ENCODE measurements at places on chromosomes 2 and 18. TPM values are rescaled to one million over a fixed set of nuclear protein-coding genes. Genes with fewer than 3 reads are reported as not detected.
A peak's percentile ranks its signal among the peaks of the same experiment; 100 is the strongest.

- no peak for DNase-seq
Measured at GRCh38 chr2:33130054-33130447, 183.3 kb downstream of the LTBP1 start.

DNA sequence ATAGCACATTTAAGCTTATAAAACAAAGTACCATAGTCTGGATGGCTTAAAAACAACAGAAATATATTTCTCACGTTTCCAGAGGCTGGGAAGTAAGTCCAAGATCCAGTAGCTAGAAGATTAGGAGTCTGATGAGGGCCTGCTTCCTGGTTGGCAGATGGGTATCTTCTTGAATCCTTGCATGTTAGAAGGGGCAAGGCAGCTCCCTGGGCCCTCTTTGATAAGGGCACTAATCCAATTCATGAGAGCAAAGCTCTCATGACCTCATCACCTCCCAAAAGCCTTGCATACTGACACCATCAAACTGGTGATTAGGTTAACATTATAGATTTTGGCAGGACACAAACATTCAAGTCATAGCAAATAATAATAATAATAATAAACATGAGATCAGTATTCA is 146.4 kb downstream of the CCDC102B start:
- no peak for DNase-seq

GRCh38 chr2:28366496-28367282 is 26.0 kb upstream of the FOSL2 start:
- DNase-seq = no peak

GRCh38 chr18:39454866-39455265 is 1889.3 kb upstream of the CELF4 start:
- no peak for DNase-seq

PDCL3 gene
- 34.9 TPM for polyA plus RNA-seq

GRCh38 chr18:3747176-3747973 is 297.4 kb downstream of the TGIF1 start:
- DNase-seq = no peak

DNA sequence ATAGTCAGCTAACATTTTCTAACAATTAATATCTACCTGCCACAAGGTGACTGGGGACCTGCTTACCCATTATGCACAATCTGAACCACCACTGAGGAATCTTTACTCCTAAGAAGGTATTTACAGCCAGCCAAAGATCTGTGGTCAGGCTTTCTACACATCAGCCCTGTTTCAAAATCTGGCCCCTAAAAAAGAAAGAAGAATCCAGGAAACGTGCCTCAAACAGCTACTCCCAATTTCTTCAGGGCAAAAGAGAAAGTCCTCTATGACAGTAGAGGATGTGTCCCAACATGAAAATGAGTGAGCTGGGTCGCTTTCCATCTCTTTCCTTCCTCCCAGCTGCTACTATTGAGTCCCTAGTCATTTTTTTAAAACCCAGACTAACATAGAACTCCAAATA is 79.5 kb downstream of the EPB41L3 start:
- no peak for DNase-seq

- no peak for DNase-seq
Measured at GRCh38 chr2:149885946-149886345, 298.4 kb upstream of the MMADHC start.

DNA sequence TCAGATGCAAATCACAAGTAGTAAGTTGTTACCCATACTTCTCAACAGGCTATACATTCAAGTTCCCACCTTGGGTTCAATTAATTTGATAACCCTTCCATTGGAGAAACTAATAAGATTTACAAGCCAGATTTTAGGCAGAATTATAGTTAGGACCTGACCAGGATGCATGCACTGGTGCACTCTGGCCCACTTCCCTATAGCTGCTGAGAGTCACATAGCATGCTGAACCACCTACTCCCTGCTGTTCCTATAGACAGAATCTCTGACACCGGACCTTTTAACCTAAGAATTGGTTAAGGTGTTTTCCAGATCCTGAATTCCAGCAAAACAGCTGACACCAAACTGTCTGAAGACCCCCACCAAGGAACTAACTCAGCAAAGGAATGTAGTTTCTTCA is 26.2 kb downstream of the FAM210A start:
- no peak for DNase-seq

ARHGAP15 gene
- polyA plus RNA-seq = 3.0 TPM

DNA sequence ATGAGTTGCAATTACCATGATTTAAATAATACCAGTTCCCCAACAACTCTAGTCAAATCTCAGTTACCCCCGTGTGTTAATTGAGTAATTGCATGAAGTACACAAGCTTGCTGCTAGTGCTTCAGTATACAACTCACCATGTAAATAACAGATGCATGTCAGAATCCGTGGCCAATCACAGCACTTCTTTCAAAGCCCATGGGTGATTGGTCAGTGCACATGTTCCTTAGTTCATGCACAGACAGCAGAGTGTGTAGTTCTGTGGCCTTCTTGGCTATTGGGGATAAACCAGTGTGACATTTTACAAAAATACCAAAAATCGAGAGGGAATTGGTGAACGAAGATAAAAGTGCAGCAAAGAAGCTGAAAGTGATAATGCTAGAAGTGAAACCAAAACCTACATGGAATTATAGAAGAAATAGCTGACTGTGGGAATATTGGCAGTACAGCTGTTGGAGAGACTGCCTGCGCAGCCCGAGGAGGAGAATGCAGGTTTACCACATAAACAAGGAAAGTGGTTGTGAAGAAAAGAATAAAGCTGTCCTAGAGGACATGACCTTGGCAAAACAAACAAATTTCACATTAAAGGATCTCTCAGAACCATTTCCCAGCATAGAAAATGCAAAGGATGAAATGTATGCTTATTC is 59.4 kb downstream of the NEDD4L start:
- no peak for DNase-seq

GRCh38 chr2:67777010-67777409 is 285.8 kb downstream of the C1D start:
- DNase-seq = no peak

SLC30A3 gene
- 6.0 TPM for polyA plus RNA-seq

PIEZO2 gene
- polyA plus RNA-seq = 13.6 TPM

ZNF892 gene
- 6.6 TPM for polyA plus RNA-seq

GRCh38 chr18:8359076-8359475 is 250.2 kb upstream of the RAB12 start:
- DNase-seq = no peak

GRCh38 chr2:217795706-217796465 is 206.9 kb downstream of the TNS1 start:
- DNase-seq = no peak

GRCh38 chr2:146890491-146890890 is 954.3 kb upstream of the ACVR2A start:
- DNase-seq = no peak

DNA sequence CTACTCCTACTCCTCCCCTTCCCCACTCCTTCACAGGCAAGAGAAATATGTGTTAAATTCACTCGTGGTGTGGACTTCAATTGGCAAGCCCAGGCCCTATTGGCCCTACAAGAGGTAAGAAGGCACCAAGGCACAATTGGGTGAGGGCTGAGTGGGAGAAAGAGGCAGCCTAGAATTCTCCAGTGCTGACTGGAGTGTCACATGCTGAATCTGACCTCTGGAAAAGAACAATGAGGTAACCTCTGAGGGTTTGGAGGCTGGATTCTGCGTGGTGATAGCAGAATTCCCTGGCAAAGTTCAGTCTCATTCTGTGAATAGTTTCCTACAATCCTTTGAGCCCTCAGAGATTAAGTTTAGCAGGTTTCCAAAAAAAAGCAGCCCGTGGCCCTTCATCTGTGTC is 6.9 kb downstream of the CENPA start:
- no peak for DNase-seq

GREB1 gene
- polyA plus RNA-seq = 12.2 TPM

DNA sequence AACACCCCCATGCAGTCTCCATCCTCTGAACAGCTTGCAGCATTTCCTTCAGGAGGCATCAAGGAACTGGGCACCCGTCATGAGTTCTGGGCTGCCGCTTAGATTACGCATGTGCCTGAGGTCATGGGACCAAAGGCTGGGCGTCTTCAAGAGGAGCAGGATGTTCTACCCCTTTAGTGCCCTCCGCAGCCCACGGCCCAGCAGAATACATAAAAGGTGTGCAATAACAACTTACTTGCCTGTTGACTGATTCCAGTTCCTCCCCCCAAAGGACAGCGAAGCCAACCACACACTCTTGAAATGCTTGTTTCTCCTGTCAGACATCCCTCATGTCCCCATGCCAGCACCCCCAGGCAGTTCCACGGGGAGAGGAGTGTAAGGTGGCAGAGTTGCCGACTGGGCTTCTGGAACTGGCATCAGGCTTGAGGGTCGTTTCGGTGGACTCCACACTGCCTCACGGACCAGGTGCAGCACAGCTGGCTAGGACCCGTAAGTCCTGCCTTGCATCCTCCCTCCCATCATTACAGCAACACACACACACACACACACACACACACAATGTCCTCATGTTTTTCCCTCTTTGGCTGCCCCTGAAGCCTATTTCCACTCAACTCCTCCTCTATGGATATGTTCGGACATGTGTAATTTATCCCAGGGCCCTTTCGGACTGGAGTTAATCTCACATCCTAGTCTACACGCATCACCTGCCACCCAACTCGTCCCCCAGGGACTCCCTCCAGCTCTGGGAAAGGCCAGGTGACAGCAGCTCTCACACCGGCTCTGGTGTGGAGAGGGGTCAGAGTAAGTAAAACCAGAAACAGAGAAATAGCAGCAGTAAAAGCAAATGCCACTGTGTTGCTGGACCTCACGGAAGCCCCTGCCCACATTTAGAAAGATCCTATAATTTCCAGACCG is 200.7 kb downstream of the BCL11A start:
- no peak for DNase-seq

DNA sequence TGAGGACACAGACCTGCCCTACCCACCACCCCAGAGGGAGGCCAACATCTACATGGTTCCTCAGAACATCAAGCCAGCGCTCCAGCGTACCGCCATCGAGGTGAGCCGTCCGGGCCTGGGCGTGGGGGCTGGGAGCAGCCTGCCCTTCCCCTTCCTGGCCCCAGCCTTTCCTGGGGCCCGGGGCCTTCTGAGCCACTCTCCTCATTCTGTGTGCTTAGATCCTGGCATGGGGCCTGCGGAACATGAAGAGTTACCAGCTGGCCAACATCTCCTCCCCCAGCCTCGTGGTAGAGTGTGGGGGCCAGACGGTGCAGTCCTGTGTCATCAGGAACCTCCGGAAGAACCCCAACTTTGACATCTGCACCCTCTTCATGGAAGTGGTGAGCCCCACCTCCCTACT is 157.9 kb downstream of the DYSF start:
- DNase-seq = no peak

- DNase-seq = no peak
Measured at GRCh38 chr2:107430006-107430405, 396.7 kb upstream of the RGPD4 start.

GRCh38 chr18:11310476-11311086 is 161.2 kb upstream of the PIEZO2 start:
- DNase-seq = peak; percentile 7

- DNase-seq = no peak
Measured at GRCh38 chr2:54557601-54558187, 101.6 kb downstream of the SPTBN1 start.

DNA sequence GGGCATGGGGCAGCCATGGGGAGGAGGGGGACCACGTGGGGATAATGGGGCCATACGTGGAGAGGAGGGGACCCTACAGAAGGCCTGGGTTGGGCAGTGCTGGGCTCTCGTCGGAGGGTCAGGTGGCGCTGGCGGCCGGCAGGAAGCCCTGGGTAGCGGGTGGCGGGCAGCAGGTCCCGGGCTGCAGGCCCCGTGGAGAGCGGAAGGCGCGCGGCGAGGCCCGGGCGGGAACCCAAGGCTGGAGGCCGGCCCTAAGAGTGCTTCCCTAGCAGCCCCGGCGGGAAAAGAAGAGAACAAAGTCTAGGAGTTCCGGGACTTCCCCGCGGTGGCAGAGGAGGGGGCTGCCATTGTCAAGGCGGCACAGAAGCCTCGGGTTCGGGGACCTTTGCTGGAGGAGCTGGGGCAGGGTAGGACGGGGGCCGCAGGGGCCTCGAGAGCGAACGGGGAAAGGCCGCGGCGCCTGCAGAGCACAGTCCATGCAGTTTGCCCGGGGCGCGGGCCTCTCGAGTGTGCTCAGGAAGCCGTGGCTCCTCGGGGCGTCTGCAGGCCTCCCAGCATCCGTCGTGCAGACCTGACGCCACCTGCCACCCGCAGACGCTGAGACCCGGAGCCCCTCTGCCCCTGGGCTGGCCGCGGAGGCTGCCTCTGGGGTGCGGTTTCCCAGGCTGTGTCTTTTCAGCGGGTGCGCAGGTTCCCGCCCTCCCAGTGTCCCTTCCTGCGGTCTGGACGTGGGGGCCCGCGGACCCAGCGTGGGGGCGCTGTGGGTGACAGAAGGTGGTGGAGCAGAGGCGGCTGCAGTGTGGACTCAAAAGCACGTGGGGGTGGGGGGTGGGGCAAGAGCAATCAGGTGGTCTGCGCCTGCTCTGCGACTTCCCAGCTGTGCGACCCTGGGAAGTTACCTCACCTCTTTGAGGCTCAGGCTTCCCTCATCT is 19.4 kb upstream of the NCL start:
- no peak for DNase-seq

CNTNAP5 gene
- polyA plus RNA-seq = 0.03 TPM

GRCh38 chr2:120826716-120827410 is 91.2 kb downstream of the GLI2 start:
- no peak for DNase-seq

DNA sequence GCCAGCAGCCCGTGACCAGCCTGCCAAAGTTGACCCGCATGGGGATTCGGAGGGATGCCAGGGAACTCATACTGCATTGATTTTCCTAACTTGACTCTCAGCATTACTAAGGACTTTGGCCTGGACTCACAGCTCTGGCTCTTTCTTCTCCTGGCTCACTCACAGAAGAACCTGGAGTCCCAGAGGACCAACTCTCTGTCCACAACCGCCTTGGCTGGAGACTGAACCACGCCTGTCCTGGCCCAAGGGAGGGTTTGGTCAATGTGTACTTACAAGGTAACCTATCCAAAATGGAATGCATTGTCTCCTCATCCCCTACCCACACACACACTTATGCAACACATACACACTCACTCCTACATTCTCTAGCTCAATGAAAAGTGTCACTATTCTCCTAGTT is 135.6 kb upstream of the KLHL29 start:
- no peak for DNase-seq

MOGAT1 gene
- polyA plus RNA-seq = not detected

DNA sequence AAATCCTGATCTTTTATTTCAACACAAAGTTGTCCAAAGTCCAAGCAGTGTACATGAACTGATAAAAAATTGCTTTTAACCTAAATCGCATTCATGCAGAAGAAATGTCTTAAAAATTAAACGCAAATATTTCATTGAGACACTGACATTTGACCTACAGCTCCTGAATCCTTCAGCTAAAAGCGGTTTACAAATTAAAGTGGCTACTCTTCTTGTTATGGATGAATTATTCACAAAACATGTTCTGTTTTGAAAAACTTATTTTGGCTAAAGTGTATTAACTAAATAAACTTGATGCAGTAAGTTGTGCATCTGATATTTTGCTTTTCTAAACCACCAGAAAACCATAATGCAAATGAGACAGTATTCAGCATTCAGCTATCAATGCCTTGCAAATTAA is 2.2 kb downstream of the EPB41L3 start:
- DNase-seq = no peak

All from renal cortex interstitium (tissue), 15 donors.